SJSA1 (cell line): ENCODE measurements at places on chromosomes 2 and 18.

DNA sequence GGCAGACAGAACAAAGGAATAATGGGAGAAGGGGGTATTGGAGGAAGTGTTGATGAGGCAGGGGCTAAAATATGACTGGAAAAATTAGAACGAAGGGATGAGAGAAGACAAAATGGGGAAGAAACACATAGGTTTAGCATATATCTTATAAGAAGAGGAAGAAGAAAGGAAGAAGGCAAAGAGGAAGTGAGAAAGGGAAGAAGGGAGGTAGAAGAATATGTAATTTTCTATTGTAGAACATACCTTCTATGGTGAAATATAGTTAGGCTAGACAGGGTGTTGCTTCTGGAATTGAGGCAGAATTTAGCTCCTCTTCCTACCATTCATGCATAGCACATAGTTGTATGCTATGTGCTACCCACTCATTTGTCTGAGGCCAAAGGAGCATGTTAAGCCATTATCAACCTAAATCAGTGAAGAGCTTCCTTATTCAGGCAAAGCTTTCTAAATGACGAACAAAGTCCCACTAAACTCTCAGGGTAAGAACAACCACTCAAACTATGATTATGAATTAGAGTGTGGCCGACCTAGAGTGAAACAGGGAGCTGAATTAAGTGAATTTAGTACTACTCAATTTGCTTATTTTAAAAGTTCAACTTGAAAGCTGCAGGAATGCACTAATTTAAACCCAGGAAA lies 180.9 kb upstream of the GALNT5 start:
- DNase-seq, result no peak

DNA sequence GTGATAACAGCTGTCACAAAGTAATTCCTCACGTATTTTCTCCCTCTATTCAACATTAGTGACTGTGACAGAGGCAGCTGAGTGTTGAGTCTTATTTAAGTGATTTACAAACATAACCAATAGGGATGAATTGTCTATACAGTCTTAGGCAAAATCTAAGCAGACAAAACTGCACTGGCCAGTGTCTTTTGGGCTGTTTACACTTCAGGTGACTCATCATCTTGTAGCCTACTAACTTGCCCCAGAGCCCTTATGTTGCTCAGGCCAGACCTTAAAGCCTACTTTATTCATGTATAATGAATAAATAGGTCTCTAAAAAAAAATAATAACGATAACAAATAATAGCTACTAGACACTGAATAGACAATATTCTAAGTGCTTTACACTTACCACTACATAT lies 17.2 kb downstream of the THOC1 start:
- DNase-seq, result peak; percentile 6

- DNase-seq, result peak; percentile 64
These were observed 53.1 kb downstream of the CAB39 start for GRCh38 chr2:230765611-230766300.

- DNase-seq, result peak; percentile 56
These were observed 54.7 kb downstream of the SCN9A start for GRCh38 chr2:166321076-166321475.

GRCh38 chr2:233838251-233838650 lies 16.1 kb downstream of the HJURP start:
- peak; percentile 33 for DNase-seq

GRCh38 chr2:68709421-68709911 lies 25.1 kb upstream of the ARHGAP25 start:
- peak; percentile 62 for DNase-seq

DNA sequence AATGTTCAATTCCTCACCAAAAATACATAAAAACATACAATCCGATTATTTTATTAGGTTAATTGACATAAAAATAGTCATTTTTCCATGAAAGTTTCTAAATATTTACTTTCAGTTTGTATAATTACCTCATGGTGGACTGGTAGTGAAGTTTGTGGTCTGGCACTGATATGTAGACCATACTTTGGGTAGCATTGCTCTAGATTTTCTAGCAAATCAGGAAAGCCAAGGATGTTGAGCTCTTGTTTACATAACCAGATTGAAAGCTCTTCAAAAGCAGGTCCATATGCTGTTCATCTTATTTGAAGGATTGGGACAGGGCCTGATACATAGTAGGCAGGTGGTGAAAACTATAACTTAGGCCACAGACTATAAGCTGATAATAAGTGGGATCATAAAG lies 61.8 kb downstream of the COMMD1 start:
- no peak for DNase-seq

DNA sequence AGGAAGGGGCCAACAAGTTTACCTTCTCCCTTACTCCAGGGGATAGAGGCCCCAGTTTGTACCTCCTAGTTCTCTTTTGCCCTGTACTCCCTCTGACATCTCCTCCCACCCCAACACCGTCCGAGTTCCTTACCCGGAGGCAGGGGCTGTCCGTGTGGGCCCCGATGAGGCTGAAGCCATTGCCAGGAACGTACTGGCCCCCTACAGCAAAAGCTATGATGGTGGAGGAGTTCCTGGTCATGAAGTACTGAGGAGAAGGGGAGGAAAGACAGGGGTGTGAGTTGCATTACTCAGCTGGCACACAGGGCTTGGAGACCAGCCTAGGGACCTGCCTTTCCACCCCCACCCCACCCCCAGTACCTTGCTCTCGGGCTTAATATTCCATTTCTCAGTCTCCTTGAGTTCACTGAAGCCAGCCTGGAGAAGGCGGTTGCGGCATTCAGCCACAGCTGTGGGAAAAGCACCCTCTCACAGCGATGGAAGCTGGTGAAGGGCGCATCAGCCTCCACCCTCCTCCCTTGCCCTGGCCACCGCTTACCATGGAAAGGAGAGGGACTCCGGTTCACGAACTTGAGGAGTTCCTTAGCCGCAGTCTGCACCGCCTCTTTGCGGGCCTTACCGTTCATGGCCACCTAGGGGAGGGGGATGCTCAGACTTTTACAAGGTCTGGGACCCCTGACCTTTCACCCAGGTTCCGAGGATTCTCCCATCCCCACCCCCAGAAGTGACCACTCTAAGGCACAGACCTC lies 1.0 kb downstream of the DNPEP start:
- no peak for DNase-seq

GRCh38 chr2:138267902-138268254 lies 233.7 kb upstream of the SPOPL start:
- no peak for DNase-seq

- no peak for DNase-seq
These were observed 239.7 kb downstream of the GPD2 start for GRCh38 chr2:156675896-156676295.
